Activated CD8-positive, alpha-beta memory T cell treated with anti-CD3 and anti-CD28 coated beads for 24 hours (primary cell): ENCODE measurements at places on chromosomes 3 and 15.
A peak's percentile ranks its signal among the peaks of the same experiment; 100 is the strongest.

DNA sequence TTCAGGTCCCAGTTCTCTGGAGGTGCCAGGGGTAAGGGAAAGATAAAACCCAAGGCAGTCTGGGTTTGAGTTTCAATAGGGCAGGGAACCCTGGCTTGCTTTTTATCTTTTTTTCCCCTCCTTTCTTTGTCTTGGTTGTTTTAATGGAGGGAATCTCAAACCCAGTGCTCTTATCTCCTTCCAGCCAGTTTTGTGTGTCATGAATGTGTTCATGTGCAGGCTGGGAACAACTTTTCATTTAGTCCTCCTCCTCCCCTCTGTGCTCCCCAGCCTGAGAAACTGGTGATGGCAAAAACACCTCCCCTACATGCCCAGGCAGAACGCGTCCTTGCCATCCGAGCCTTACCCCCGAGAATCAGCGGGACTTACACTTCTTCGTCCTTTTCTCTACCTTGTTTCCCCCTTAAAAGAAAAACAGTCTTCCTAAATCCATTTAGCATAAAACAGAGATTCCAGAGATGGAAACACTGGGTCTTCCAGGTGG, 10.9 kb downstream of the SEMA3G start:
- DNase-seq = no peak

GRCh38 chr3:143201045-143201444, 81.5 kb downstream of the CHST2 start:
- no peak for DNase-seq

GRCh38 chr3:187012609-187013051, 82.3 kb downstream of the ST6GAL1 start:
- DNase-seq = peak; percentile 78

DNA sequence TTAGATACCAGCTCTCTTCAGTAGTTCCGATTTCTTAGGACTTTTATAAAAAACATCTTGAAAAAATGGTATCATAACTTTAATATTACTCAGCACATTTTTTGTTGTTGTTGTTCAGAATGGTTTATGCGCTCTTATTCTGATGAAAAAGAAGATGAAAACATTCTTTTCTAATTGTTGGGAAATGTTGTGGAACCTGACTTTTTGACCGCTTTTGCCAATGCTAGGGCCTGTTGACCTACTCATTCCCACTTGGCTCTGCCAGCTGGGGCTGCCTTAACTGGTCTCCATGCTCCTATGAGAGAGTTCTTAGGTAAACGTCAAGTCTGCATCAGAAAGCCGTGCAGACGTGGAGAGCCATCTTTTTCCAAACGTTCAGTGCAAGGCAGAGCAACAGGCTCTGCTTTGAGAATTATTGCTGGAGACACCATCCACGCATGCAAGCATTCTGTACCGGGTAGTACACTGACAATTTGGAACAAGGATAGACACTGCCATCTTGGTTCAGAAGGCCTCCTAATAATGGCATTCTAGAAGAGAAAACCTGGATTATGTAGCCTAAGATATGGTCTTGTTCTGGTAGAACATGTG, 176.8 kb downstream of the GHSR start:
- DNase-seq = no peak

- DNase-seq = no peak
These were observed 18.1 kb upstream of the SLC22A13 start for GRCh38 chr3:38247366-38248035.

DNA sequence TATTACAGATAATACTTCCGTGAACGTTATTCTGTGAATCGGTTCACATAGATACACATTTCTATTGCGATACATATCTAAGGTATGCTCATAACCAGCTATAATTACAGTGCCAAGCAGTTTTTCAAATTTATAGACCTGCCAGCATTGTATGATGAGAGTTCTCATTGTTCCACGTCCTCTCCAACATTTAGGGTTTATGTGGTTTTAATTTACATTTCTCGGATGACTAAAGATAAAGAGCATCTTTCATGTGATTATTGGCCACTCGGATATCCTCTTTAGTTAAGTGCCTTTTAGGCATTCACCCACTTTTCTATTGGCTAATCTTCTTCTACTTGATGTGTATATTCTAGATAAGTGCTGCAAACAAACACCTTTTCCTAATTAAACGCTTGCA, 134.7 kb upstream of the CCDC54 start:
- DNase-seq = no peak

DNA sequence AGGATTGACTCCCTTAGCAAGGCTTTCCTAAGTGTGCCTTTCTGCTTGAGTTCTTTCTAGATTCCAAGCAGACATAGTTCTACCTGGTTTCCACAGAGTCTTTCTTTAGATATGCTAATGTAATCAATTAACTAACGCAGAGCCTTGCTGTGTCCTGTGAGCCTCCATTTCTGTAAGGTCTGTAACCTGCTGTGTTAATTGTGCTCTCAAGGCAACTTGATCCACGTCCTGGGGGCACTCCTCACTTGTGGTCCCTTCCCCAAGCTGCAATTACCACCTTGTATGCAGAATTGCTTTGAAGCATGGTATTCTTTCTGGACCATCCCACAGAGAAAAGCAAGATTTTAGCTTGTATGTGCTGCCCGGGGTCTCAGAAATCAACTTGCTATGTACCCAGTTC, 29.5 kb upstream of the THSD4 start:
- DNase-seq = no peak

DNA sequence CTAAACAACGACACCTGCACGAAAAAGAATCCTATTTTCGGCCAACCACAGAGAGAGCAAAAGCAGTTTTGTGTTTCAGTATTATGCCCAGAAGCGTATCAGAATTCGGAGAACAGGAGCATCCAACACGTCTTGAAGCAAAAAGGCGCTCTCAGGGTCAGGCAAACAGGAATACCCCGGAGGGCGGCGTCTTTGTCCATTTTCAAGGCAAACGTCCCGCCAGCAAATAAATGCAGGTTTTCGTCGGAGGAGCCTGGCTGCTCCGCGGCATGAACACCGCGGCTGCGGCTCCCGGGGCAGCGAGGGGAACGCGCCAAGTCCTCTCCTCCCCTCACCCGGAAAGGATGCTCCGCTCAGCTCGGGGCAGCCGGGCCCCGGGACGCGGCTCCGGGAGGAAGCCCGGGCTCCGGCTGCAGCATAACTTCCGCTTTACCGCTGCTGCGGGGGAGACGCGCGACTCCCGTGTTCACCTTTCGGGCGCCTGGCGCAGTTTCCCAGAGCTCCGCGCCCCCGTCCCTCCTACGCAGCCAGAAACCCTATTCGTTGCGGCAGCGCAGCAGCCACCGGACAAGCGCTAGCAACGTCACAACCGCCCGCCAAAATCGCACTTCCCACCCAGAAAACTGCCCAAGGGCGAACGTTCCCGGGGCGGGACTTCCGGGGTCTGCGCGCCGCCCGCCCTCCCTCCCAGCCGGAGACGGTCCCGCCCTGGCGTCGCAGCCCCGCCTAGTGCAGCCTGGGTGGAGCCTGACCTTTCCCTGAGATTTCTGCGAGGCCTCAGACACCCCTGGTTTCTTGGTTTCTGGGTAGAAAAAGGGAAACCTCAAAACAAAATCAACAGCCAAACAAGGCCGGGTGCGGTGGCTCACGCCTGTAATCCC, at the start of gene RNF168:
Gene RNF168, minus strand, starts transcription at position 573 of the 881 bp plus-strand sequence. CDS start 595 bp downstream, outside the sequence.
- peak; percentile 97 for DNase-seq
